ELF-1 (cell line): ENCODE measurements at places on chromosomes 3 and 15.

DNA sequence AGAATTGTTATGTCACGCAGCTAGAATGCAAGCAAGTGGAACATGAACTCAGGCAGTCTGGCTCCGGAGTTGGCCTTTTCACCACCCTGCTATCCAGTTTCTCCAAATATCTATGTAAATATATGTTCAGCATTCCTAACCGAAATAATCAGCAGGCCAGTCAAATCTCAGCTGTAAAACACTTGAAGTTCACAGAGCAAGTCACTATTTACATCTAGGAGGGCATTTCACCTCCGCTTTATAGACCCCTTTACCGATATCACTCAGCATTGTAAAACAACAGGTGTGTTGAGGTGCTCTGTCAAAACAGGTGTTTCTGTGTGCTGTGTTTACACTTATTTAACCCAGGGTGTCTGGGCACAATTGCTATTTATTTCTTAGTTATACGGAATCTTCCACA is 12.2 kb upstream of the HES1 start:
- DNase-seq: no peak

DNA sequence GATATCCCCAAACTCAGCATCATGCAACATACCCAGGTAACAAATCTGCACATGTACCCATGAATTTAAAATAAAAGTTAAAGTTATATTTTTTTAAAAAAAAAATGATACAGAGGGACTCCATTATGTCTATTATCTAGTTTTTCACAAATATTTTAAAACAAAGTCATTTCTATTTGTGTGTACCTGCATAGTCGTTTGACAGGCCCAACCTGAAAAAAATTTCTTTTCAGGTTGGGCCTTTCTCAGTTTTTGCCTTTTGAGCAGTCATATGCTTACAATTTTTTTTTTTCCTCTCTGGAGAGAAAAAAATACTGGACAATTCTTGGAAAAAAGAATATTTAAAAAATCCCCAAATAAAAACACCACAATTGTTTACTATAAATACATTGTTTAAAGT is 459.5 kb downstream of the FOXP1 start:
- DNase-seq: no peak

- no peak for DNase-seq
Observed at GRCh38 chr3:71868876-71869275, 83.9 kb upstream of the PROK2 start.

DNA sequence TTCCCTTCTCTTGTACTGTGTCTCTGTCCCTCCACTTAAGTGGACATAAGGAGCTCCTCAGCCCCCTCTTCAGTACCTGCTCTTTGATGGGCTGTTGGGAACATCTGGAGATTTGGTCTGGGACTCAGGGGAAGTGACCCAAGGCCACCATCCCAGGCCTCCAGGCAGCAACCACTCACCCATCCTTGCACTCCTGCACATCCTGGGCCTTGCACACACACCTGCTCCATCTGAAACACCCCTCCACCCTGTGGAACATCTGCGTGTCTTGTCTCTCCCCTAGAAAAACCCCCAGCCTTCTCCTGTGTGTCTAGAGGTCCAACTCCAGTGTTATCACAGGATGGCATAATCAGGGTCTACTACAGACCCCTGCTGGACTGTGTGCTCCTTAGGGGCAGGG is 74.3 kb downstream of the ABTB1 start:
- DNase-seq: no peak

GRCh38 chr15:59555696-59556095 is 55.9 kb upstream of the GCNT3 start:
- DNase-seq: no peak

GRCh38 chr15:33678176-33678575 is 290.1 kb upstream of the CHRM5 start:
- DNase-seq: no peak

DNA sequence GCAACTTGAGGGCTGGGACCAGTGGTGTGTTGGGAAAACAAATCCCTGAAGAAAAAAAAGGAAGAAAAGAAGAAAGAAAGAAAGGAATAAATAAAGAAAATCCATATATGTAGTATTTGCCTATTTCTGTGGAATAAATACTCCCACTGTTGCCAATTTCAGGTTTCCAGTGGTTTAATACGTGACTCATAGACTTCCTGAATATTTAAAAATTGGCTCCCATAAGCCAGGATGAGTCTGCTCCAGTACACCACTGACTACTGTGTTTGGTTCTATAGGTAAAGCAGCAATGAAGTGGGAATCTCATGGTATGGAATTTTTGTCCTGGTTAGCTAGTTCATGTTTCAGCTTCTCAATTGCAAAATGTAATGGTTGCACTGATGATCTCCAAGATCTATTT is 31.6 kb downstream of the PYDC2 start:
- no peak for DNase-seq

GRCh38 chr15:27490867-27491595 is 520.0 kb downstream of the GABRG3 start:
- DNase-seq: no peak

GRCh38 chr3:178392511-178392926 is 143.7 kb upstream of the KCNMB2 start:
- DNase-seq: no peak

GRCh38 chr3:112814266-112814665 is 32.4 kb downstream of the CD200R1L start:
- DNase-seq: no peak

DNA sequence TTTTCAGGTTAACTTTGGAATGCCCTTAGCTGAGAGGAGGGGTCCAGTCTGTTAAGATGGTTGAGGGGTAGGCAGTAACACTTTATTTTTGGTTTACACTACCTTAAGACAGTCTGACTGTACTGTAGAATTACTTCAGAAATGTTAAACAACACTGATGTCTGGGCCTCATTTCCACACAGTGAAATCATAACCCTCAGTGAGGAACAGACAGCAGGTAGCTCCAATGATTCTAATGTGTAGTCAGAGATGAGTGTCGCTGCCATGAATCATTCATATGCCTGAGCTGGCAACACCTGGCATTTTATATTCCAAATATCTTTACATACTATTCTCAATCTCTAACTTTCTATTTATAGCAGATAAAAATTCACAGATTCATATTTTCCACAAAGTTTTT is 37.3 kb upstream of the POU1F1 start:
- DNase-seq: no peak

DNA sequence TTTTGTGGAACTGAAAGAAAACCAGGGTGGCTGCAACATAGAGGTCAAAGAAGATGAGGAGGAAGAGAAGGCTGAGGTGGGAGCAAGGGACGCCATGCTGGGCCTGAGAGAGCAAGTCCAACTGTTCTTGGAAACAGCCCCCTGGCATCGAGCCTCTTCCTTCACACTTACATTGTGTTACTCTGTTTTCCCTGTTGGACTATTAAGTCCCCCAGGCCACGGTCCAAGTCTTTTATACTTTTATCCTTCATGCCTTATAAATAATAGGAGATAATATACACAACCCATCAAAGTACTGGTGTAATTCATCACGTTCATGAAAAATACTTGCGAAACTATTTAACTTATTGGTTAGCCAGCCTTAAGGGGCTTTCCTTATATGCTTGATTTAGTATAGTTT is 79.3 kb downstream of the ATG7 start:
- no peak for DNase-seq

DNA sequence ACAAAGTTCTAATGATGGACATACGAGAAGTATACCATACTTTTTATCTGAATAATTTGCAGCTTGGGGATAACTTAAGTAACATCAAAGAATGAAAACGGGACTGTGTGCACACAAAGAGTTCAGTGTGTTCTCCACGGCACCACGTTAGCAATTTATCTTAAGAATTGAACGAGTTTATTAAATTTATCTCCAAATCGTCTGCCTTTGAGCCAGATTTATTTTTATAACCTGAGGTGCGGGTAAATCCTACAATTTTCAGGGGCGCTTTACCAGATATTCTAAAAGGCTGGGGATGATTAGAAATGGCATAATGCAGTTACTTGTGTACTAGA is 3.5 kb downstream of the CHD2 start:
- no peak for DNase-seq

- no peak for DNase-seq
Observed at GRCh38 chr3:48928679-48929078, 10.0 kb downstream of the ARIH2 start.

DNA sequence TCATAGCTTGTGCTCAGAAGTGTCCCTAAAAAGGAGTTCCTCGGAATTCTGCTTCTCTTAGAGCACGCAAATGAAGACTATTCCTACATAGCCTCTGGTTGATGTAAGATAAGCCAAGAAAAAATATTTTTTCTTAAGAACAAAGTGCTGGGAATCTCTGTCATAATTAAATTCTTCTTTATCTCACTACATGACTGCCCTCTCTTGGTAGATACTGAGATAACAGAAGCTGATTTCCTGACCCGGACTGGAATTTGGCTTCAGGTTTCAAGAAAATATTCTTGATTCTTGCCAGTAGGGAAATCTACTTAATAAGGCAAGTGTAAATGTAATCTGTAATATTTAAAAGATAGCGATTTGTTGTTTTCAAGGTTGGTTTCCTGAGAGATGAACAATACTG is 31.3 kb upstream of the SETMAR start:
- DNase-seq: no peak

GRCh38 chr3:12470111-12470510 is 14.2 kb upstream of the TSEN2 start:
- no peak for DNase-seq

DNA sequence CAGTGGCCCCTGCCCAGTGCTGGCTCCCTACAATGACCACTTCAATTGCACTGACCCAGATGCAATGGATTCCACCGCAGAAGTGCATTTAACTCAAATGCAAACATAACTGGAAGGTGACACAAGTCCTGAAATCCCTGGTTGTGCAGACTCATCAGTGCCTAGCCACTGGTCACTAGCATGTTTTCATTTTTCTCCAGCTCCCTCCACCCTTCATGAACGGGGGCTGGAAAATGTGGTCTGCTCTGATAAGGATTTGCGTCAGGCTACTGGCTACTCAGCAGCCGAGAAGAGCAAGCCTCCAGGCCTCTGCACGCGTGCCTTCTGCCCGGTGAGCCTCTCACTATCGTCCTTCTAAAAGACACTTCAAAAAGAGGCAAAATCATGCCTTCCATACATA is 27.4 kb upstream of the FURIN start:
- DNase-seq: peak; percentile 52

GRCh38 chr3:134148534-134148933 is 102.1 kb downstream of the RYK start:
- DNase-seq: no peak

GRCh38 chr3:60917141-60917540 is 334.1 kb downstream of the FHIT start:
- DNase-seq: no peak

- DNase-seq: no peak
Observed at GRCh38 chr3:132001999-132002398, 32.8 kb downstream of the CPNE4 start.

DNA sequence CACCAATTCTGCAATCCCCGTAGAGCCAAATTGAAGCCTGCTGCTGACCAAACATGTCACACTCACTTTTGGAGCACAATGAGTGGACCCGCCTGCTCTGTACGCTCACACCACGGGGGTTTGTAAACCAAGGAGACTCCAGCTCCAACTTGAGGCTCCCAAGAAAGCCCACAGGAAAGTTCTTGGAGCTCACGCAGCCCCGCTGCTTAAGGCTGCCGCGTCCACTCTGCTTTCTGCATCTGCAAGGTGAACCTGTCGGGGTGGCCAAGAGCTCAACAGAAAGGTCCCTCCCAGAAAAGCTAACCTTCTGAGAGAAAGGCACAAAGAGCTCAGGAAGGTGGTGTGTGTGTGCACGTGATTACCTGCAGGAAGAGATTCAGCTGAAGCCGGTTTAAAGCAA is 94.9 kb downstream of the PCSK6 start:
- DNase-seq: no peak

DNA sequence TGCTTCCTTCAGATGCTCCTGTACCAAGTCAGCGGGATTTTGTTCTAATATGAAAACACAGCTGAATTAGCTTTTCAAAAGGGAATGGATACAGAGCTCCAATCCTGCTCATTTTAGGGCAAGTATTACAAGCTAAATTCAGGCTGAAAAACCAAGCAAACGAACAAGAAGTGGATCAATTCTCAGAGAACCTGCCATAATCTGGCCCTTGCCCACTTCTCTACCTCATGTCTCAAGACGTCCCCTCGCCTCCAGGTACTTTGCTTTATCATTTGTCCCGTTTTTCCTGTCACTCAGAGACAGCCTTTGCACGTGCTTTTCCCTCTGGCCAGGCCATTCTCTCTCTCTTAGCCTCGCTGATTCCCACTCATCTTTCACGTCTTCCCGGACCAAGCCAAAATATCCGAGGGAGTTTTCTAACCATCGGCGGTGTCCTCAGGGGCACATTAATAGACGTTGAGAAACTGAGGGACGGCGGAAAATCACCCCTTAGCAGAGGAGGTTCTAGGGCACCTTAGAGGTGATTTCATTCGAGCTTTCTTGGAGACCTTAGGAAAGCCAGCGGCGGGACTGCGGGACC is 654 bp downstream of the SUSD5 start:
- peak; percentile 23 for DNase-seq

DNA sequence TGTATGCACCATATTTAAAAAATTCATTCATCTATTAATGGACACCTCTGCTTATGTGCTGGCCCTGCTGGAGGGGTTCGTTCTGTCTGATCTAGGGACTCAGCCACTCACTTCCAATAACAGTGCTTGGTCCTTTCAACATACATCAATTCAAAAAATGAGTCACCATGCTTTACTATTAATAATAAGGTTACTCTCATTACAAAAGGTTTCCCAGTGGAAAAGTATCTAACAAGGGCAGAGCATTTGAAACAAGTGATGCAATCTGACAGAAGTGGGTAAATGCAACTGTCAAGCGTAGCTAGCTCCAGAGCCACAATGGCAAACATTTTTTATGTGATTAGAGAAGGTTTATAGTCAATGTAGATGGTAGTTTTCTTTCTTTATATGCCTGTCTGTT is 67.9 kb upstream of the TNIK start:
- DNase-seq: no peak

GRCh38 chr15:29087521-29088285 is 181.9 kb downstream of the NSMCE3 start:
- no peak for DNase-seq

GRCh38 chr3:129485721-129486663 is 42.4 kb upstream of the RHO start:
- DNase-seq: peak; percentile 94

DNA sequence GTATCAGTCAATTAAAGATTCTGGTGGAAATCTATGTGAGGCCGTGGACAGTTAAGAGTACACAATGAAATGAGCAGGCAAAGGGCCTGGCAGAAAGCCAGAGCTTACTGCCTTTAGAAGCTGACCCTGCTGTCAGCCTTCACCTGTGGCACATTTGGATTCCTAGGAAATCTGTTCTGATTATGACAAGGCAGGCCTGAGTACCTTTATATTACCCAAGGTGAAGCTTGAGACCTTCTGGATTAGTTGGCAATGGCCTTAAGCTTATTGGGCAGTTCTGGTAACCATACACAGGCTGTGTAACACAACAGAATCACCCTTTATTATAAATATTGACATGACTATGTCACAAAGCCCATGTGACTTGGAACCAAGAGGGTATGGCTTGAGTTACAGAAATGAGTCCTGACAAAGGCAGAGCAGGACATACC is 43.2 kb downstream of the NBEAL2 start:
- no peak for DNase-seq

GRCh38 chr3:15271030-15271429 is 61.4 kb downstream of the SH3BP5 start:
- DNase-seq: no peak

GRCh38 chr3:30353711-30354467 is 252.5 kb upstream of the TGFBR2 start:
- no peak for DNase-seq

- no peak for DNase-seq
Observed at GRCh38 chr3:55795746-55796145, 308.6 kb upstream of the WNT5A start.

- DNase-seq: no peak
Observed at GRCh38 chr15:62593681-62594399, 428.8 kb upstream of the C2CD4B start.

GRCh38 chr3:115165701-115166100 is 18.6 kb upstream of the ZBTB20 start:
- DNase-seq: no peak
